Common myeloid progenitor, CD34-positive (primary cell): ENCODE measurements at places on chromosomes 6 and 20.

DNA sequence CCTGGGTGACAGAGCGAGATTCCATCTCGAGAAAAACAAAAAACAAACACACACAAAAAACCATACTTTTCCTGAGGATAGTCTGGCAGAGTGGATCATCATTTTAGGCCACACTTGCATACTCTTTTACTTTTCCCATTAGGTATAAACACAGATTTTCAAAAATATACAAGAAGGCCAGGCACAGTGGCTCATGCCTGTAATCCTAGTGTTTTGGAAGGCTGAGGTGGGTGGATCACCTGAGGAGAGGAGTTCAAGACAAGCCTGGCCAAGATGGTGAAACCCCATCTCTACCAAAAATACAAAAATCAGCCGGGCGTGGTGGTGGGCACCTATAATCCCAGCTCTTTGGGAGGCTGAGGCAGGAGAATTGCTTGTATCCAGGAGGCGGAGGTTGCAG lies 85.5 kb downstream of the ARHGAP18 start:
- no peaks in the 10 kb centered on the region for H3K36me3 ChIP-seq
- H3K4me1 ChIP-seq: no peaks in the 10 kb centered on the region
- DNase-seq: no peak
- H3K27ac ChIP-seq: no peak overlapping the region

- no peaks in the 10 kb centered on the region for H3K36me3 ChIP-seq
- no peak overlapping the region for H3K4me3 ChIP-seq
- H3K27me3 ChIP-seq: no peaks in the 10 kb centered on the region
These were observed 443.8 kb downstream of the TENT5A start for GRCh38 chr6:81308577-81309279.

DNA sequence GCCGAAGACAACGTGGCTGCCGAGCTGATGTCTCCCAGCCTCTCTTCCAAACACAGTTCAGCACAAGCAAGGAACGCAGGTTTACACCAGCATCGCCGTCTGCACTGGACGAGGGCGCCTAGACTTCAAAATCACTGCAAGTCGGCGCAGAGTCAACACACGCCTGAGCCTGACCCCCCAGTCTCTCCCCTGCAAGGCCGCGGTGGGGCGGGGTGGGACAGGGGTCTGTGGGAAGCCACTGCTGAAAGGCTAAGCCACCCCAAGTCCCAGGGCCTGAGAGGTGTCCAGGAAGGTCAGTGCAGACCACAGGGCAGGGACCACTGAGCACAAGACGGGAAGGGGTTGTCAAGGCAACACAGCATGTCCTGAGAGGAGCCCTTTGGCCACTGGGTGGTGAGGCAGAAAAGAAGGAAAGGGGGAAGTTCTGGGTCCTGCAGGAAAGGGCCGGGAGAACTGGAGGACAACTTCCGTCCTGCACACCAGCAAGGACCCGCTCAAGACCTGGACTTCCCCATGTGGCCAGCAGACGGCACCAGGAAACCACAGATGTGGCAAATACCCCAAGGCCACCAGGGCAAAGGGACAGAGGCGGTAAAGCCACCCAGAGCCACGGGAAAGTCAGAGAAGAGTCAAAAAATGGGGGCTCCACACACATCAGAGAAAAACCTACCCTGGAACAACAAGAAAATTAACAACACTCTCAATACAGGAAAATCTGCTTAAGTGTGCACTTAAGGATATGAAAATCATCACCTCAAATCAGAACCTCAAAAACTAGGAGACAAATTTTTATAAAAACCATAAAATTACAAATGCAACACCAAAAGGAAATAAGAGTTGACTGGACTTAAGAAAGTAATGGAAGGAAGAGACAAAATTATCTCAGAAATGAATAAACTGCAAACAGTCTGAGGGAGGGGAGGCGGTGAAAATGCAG lies 84.8 kb downstream of the TAF4 start:
- H3K36me3 ChIP-seq: peaks cover 44% of the 10 kb centered on the region
- H3K27ac ChIP-seq: no peak overlapping the region
- no peak overlapping the region for H3K4me3 ChIP-seq
- H3K4me1 ChIP-seq: no peaks in the 10 kb centered on the region

- no peaks in the 10 kb centered on the region for H3K36me3 ChIP-seq
- no peak for DNase-seq
- H3K27me3 ChIP-seq: no peaks in the 10 kb centered on the region
- no peak overlapping the region for H3K4me3 ChIP-seq
- no peak overlapping the region for H3K27ac ChIP-seq
These were observed 235.8 kb downstream of the SMOC2 start for GRCh38 chr6:168676552-168677322.

DNA sequence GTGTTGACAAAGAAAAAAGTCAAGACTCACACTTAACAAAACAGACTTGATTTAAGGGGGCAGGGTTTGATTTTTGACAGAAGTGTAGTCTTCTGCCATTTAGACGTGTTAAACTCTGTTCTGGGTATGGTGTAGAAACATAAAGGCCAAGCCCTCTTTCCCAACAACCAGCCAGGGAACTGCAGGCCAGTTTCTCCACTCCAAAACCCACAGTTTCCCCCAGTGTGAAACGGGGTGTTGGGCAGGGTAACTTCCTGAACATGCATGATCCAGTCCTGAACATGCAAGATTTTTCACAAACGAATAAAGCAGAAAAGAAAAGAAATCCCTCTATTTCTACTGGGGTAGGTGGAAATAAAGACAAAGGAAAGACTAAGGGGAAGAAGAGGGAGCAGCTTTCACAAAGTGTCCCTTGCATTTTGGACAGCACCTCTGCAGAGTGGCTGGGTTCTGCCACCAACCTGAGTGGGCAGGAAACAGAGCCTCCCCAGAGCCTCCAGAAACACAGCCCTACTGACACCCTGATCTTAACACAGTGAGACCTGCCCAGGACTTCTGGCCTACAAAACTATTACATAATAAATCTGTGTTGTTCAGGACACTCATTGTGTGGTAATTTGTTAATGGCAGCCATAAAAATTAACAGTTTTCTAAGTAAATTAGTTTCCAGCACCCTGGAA lies 7.5 kb downstream of the APMAP start:
- H3K4me1 ChIP-seq: peaks cover 59% of the 10 kb centered on the region
- no peak overlapping the region for H3K27ac ChIP-seq
- H3K36me3 ChIP-seq: peaks cover 8% of the 10 kb centered on the region

- H3K27me3 ChIP-seq: peaks cover 51% of the 10 kb centered on the region
- H3K27ac ChIP-seq: no peak overlapping the region
- H3K4me1 ChIP-seq: peaks cover 37% of the 10 kb centered on the region
- no peak overlapping the region for H3K4me3 ChIP-seq
These were observed 1.6 kb downstream of the MDFI start for GRCh38 chr6:41639809-41640371.

GRCh38 chr6:35311390-35312075 lies 13.9 kb downstream of the DEF6 start:
- peak; percentile 55 for DNase-seq
- H3K27me3 ChIP-seq: no peaks in the 10 kb centered on the region
- H3K36me3 ChIP-seq: peaks cover 13% of the 10 kb centered on the region
- H3K4me1 ChIP-seq: peaks cover 20% of the 10 kb centered on the region

GRCh38 chr20:62656919-62657588 lies 14.8 kb downstream of the SLCO4A1 start:
- no peak overlapping the region for H3K27ac ChIP-seq
- H3K36me3 ChIP-seq: no peaks in the 10 kb centered on the region
- peaks cover 15% of the 10 kb centered on the region for H3K4me1 ChIP-seq
- H3K4me3 ChIP-seq: no peak overlapping the region

- no peak overlapping the region for H3K4me3 ChIP-seq
- no peaks in the 10 kb centered on the region for H3K27me3 ChIP-seq
- DNase-seq: peak; percentile 66
- peaks cover 27% of the 10 kb centered on the region for H3K36me3 ChIP-seq
- H3K4me1 ChIP-seq: peaks cover 10% of the 10 kb centered on the region
These were observed 23.4 kb downstream of the FAM217A start for GRCh38 chr6:4055420-4056041.

GRCh38 chr6:26194816-26195375 lies 107.7 kb downstream of the HFE start:
- H3K4me3 ChIP-seq: peak overlapping the region; percentile 80
- no peaks in the 10 kb centered on the region for H3K36me3 ChIP-seq
- peaks cover 9% of the 10 kb centered on the region for H3K4me1 ChIP-seq
- DNase-seq: no peak
- peak overlapping the region; percentile 91 for H3K27ac ChIP-seq

DNA sequence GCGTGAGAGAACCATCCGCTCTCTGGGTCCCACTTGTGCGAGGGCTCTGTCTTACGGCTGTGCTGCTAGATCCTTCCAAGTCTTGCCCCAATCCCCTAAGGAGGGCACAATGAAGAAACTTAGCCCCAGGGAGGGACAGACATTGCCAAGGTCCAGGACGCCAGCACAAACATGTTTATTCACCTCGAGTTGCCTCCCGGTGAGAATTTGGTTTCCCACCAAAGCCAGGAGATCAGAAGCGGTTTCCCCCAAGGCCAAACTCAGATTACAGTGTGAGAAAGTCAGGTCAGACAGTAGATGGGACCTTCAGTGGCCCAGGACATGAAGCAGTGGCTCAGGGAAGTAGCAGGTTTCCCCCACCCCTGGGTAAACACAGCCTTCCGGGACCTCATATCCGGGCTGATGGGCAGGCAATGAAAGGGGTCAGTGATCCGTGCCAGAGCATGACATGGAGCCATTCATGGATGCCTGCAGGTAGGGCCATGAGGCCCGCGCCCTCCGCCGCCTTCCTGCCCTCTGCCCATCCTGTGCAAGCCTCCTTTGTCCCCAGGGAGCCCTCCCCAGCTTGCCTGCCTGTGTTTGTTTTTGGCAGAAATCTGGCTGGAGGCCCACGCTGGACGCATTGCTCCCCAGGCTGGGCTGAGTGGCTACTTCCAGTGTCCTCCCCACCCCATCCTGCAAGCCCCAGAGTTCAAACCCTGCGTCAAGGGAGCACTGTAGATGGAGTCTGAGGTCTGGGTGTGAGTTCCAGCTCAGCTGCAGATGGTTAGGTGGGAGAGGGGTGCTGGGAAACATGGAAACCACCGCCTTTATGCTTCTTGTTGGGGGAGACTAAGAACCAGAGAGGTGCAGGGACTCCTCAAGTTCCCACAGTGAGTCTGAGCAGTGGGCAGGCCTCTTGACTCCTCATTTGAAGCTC lies 2.0 kb downstream of the BPIFB2 start:
- no peaks in the 10 kb centered on the region for H3K4me1 ChIP-seq
- H3K27ac ChIP-seq: no peak overlapping the region
- H3K27me3 ChIP-seq: no peaks in the 10 kb centered on the region
- no peak overlapping the region for H3K4me3 ChIP-seq

DNA sequence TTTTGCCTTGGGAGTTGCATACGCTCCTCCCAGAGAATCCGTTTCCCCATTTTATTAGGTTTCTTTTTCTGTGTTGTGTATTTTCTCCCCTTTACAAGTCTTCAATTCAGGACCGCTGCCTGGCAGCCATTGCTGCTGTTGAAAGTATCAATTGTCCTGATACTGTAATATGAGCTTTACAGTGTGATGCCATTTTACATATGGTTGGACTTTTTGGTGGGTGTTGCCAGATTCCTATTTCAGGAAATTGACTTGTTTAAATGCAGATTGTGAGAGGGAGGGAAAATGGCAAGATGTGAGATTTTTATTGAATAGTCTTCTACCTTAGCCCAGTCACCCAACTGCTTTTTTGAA lies 1.2 kb downstream of the PANK2 start:
- peak overlapping the region; percentile 94 for H3K4me3 ChIP-seq
- H3K27me3 ChIP-seq: no peaks in the 10 kb centered on the region
- H3K4me1 ChIP-seq: peaks cover 41% of the 10 kb centered on the region
- H3K36me3 ChIP-seq: peaks cover 5% of the 10 kb centered on the region
- peak overlapping the region; percentile 94 for H3K27ac ChIP-seq
- DNase-seq: no peak

GRCh38 chr6:35533981-35534380 lies 21.3 kb upstream of the TULP1 start:
- H3K4me3 ChIP-seq: no peak overlapping the region
- peaks cover 4% of the 10 kb centered on the region for H3K4me1 ChIP-seq
- H3K36me3 ChIP-seq: no peaks in the 10 kb centered on the region
- H3K27ac ChIP-seq: no peak overlapping the region

DNA sequence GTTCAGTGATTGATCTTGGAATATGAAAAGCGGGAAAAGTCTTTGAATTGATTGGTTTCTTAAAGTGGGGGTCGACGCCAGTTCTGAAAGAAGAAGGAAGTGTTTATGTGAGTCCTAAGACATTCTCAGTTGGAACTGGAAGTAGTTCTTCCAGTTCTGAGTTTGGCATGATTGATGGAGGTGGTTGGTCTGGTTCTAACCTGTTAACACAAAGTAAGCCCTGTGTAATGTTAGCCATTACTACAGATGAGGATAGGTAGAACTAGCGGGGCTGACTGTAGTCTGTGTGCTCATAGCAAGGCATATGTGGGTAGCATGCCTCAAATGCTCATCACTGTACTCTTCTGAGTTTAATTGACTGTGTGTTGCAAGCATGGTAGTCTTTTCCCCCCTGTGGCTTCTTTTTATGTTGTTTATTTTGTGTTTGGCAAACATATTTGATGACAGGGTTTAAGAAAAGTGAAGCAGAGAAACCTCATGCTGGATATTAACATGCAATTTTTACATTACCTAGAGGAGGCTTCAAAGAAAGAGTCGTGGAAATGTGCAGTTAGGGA lies 24.9 kb downstream of the CITED2 start:
- no peak overlapping the region for H3K27ac ChIP-seq
- DNase-seq: no peak

DNA sequence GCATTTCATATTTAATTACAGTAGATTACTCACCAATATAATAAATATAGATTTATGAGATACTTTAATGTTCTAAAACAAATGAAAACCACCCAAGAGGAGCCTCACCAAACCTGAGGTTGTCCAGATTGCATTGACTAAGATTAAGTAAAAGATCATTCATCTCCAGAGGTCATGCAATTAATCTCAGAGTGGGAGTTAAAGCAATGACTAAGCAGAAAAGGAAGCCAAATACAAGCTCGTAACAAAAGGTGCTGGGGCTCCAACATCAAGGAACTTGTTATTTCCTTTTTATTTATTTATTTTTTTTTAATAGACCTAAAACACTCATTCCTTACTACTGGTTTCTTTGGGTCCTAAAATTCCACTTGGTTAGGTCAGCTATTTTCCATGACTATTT lies 57.7 kb downstream of the RSPO3 start:
- no peaks in the 10 kb centered on the region for H3K27me3 ChIP-seq
- H3K27ac ChIP-seq: no peak overlapping the region
- peak; percentile 16 for DNase-seq
- no peaks in the 10 kb centered on the region for H3K4me1 ChIP-seq
- no peaks in the 10 kb centered on the region for H3K36me3 ChIP-seq
- H3K4me3 ChIP-seq: no peak overlapping the region

DNA sequence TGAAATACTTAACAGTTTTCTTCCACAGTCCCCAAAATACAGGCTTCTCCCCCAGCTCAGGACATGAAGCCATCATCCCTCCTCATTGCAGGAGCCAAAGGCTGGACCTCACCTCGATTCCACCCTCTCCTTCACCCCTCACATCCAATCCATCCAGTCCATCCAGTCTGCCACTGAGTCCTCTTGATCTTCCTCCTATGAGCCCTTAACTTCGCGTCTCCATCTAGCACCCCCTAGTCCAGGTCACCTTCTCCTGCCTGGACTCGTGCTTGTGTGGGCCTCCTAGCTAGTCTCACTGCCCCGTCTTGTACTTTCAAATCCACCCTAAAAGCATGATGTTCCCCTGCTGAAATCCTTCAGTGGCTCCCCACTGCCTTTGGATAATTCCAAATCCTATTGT lies 3.3 kb downstream of the TRIB3 start:
- peaks cover 2% of the 10 kb centered on the region for H3K36me3 ChIP-seq
- no peak overlapping the region for H3K4me3 ChIP-seq
- H3K27me3 ChIP-seq: no peaks in the 10 kb centered on the region
- peaks cover 15% of the 10 kb centered on the region for H3K4me1 ChIP-seq
- H3K27ac ChIP-seq: no peak overlapping the region

GRCh38 chr6:165616116-165616515 lies 46.9 kb downstream of the PDE10A start:
- no peaks in the 10 kb centered on the region for H3K36me3 ChIP-seq
- no peaks in the 10 kb centered on the region for H3K4me1 ChIP-seq
- peaks cover 1% of the 10 kb centered on the region for H3K27me3 ChIP-seq
- no peak overlapping the region for H3K4me3 ChIP-seq
- H3K27ac ChIP-seq: no peak overlapping the region
